Tibial artery (tissue), 4 donors: ENCODE measurements at places on chromosomes 4 and X.
A peak's percentile ranks its signal among the peaks of the same experiment; 100 is the strongest.

- H3K36me3 ChIP-seq = no peaks in the 10 kb centered on the region
- H3K4me1 ChIP-seq = no peaks in the 10 kb centered on the region
- DNase-seq = no peak
- H3K27me3 ChIP-seq = no peaks in the 10 kb centered on the region
- no peak overlapping the region for H3K27ac ChIP-seq
- H3K4me3 ChIP-seq = no peak overlapping the region
Observed at GRCh38 chr4:152666946-152667345, 12.9 kb downstream of the TMEM154 start.

DNA sequence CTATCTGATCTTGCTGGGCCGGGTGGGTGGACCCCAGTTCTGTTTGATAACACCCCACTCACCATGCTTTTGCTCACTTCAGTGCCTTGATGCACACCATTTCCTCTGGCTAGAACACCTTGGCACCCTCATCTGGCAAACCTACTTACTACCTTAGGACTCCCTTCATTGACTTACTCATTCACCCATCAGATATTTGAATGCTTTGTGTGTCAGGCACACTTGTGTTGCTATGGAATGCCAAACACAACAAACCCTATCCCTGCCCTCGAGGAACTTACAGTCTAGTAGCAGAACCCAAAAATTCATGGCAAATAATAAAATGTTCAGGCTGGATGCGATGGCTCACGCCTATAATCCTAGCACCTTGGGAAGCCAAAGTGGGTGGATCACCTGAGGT lies 13.9 kb downstream of the CCNG2 start:
- peaks cover 51% of the 10 kb centered on the region for H3K36me3 ChIP-seq
- H3K27me3 ChIP-seq = no peaks in the 10 kb centered on the region
- DNase-seq = no peak
- H3K4me1 ChIP-seq = peaks cover 2% of the 10 kb centered on the region
- H3K4me3 ChIP-seq = no peak overlapping the region

DNA sequence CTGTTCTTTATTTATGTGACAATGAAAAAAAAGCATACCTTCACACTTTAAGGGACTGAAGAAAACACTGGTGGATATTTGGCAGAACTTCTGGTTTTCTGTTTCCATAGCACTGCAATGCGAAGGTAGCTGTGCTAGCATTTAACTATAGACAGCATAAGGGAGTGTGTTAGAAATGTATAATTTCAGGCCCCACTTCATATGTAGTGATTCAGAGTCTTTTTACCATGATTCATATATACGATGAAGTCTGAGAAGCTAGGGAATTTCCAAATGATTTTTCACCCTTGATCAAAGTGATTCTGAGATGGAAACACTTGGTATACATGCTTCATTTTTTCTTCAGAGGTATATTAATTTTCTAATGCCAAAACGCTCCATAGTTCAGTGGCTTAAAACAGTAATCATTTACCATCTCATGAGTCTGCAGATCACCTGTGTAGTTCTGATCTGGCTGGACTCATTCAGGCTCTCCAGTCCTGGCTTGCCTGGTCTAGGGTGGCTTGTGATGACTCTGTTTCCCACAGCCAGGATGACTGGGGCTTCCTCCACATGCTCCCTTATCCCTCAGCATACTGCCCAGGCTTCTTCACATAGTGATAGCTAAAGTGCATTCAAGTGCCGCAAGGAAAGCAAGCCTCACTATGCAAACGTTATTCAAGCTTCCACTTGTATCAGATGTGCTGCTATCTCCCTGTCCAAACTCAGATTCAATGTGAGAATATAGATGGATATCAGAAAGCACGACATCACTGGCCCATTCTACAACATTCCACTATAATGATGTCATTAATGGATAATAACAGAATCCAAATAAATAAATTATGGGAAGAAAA lies 790.1 kb downstream of the TECRL start:
- no peak overlapping the region for H3K4me3 ChIP-seq
- H3K27ac ChIP-seq = no peak overlapping the region
- no peak for DNase-seq
- H3K27me3 ChIP-seq = no peaks in the 10 kb centered on the region
- H3K36me3 ChIP-seq = no peaks in the 10 kb centered on the region
- H3K4me1 ChIP-seq = no peaks in the 10 kb centered on the region

- H3K27ac ChIP-seq = no peak overlapping the region
- no peak overlapping the region for H3K4me3 ChIP-seq
- no peaks in the 10 kb centered on the region for H3K36me3 ChIP-seq
- no peak for DNase-seq
Observed at GRCh38 chrX:38282049-38282448, 45.3 kb downstream of the RPGR start.

GRCh38 chrX:15158350-15158735 lies 111.5 kb downstream of the ASB9 start:
- H3K4me1 ChIP-seq = no peaks in the 10 kb centered on the region
- H3K27ac ChIP-seq = no peak overlapping the region
- no peak for DNase-seq
- no peak overlapping the region for H3K4me3 ChIP-seq
- H3K36me3 ChIP-seq = no peaks in the 10 kb centered on the region
- no peaks in the 10 kb centered on the region for H3K27me3 ChIP-seq

DNA sequence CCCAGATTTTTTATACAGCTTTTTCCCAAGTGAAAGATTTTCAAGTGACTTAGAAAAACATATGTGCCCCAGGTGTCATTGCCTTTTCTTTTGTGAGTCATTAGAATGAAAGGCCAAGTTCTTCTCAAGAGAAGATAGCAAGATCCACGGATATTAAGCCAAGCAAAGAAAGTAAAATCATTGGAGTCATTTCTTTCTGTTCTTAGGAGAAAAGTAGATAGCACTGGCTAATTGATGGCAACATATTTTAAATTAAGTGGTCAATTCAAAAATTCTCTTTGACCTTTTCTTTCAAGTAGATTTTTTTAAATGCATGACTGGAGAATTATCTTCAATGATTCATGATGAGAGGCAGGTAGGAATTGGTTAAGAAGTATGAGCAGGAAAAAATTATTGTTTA lies 94.4 kb downstream of the HHIP start:
- no peaks in the 10 kb centered on the region for H3K27me3 ChIP-seq
- DNase-seq = no peak
- H3K4me1 ChIP-seq = no peaks in the 10 kb centered on the region
- no peak overlapping the region for H3K27ac ChIP-seq
- H3K4me3 ChIP-seq = no peak overlapping the region
- no peaks in the 10 kb centered on the region for H3K36me3 ChIP-seq

DNA sequence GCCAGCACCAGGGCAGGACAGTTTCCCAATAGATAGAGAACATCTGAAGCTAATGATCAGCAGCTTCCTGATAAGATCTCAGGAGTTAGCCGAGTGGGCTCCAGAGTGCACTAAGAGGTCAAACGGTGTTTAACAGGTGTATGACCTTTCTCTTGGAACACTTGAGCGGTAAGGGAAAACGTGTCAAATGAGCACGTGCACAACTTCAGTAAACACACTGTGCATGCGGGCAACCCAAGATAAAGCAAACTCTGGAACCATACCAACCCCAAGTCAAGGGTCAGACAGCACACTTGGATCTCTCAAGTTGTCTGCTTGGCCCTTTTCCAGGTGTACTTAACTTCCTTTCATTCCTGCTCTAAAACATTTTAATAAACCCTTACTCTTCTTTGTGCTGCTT lies 1941.5 kb upstream of the PCDH10 start:
- no peak overlapping the region for H3K27ac ChIP-seq
- DNase-seq = no peak
- no peak overlapping the region for H3K4me3 ChIP-seq
- H3K4me1 ChIP-seq = no peaks in the 10 kb centered on the region
- H3K27me3 ChIP-seq = no peaks in the 10 kb centered on the region

GRCh38 chrX:34332334-34332733 lies 200.2 kb upstream of the FAM47A start:
- H3K27ac ChIP-seq = no peak overlapping the region
- H3K4me1 ChIP-seq = no peaks in the 10 kb centered on the region
- H3K36me3 ChIP-seq = no peaks in the 10 kb centered on the region
- H3K27me3 ChIP-seq = no peaks in the 10 kb centered on the region

DNA sequence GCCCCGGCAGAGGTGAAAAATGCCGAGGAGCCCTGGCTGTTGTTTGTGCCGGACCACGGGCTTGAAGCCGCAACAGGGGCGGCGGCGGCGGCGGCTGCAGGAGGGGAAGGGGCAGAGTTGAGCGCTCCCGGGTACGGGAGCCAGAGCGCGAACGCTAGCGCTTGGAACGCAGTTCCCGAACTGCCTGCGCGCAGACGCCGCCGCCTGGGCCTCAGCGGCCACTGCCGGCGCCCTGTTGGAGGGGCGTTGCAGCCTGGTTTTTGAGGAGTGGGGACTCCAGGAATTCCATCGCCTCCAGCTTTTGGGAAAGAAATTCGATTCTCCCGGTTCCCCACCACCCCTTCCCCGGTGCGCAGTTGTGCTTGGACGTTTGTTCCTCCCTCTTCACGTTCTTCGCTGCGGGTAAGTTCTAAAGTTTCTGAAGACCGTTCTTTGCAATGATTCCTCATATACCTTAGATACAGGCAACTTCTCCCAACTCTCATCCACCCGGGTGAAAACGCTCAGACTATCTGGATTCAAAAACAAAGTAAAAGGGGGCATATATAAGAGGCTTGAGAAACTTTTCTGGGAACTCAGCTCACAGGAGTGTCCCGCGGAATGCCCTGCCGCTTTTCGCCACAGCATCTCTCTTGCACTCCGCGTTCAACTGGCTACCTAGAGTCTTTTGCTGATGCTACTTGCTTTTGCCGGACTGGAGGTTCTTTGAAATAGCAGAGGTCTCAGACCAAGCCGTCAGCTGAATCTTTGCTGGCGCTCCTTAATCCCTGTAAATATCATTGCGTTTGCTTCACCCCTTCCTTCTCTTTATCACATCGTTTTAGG lies 1.0 kb downstream of the FAT4 start:
- DNase-seq = no peak
- H3K4me3 ChIP-seq = peak overlapping the region; percentile 99
- peak overlapping the region; percentile 99 for H3K27ac ChIP-seq
- peaks cover 43% of the 10 kb centered on the region for H3K4me1 ChIP-seq
- H3K36me3 ChIP-seq = no peaks in the 10 kb centered on the region

DNA sequence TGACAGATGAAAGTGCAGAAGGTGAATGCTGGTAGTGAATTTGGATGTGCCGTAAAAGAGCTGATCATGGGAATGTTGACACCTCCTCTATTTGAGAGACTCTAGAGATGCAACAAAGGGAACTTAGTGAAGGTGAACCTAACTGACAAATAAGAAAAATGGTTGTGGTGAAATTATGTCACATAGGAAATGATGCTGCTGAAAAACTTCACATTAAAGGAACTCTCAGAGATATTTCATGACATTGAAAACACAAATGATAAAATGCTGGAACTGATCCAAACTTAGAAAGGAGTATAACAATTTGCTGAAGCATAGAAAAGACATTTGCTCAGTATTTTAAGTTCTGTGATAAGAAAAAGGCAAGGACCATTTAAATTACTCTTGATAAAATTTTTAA lies 31.9 kb downstream of the MGAT4D start:
- H3K27me3 ChIP-seq = peaks cover 5% of the 10 kb centered on the region
- no peak overlapping the region for H3K27ac ChIP-seq
- H3K4me3 ChIP-seq = no peak overlapping the region
- H3K4me1 ChIP-seq = no peaks in the 10 kb centered on the region
- H3K36me3 ChIP-seq = no peaks in the 10 kb centered on the region

- H3K27ac ChIP-seq = no peak overlapping the region
- H3K4me3 ChIP-seq = no peak overlapping the region
- peak; percentile 64 for DNase-seq
- H3K4me1 ChIP-seq = no peaks in the 10 kb centered on the region
- H3K36me3 ChIP-seq = no peaks in the 10 kb centered on the region
Observed at GRCh38 chr4:111641813-111642579, 503.3 kb upstream of the FAM241A start.

DNA sequence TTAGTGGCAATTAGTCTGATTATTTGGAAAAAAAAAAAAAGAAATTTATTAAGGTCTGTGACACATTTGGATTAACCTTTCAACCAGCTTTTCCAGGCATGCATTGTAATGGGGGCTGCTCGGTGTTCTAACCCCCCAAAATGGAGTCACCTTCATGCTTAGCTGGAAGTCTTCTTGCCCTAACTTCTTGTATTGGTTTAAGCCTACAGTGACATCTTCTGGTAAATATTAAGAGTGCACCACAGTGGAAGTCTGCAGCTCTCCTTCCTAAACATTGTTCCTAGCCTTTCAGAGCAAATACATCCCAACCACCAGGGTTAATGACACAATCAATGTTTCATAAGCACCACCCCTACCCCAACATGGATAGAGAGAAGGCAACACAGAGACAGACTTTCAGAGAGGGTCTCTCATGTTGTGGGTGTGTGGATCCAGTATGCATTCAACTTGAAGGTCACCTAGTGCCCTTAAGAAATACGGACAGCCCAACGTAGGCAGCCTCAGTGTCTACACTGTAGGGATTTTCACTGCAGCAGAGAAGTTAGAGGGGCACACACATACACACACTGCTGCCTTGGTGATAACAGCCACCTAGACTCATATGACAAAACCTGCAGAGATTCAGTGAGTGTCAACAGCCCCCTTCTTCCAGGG lies 142.9 kb upstream of the MBNL3 start:
- H3K4me3 ChIP-seq = no peak overlapping the region
- DNase-seq = no peak
- no peak overlapping the region for H3K27ac ChIP-seq
- H3K4me1 ChIP-seq = no peaks in the 10 kb centered on the region

- H3K27me3 ChIP-seq = no peaks in the 10 kb centered on the region
- no peak overlapping the region for H3K4me3 ChIP-seq
- no peaks in the 10 kb centered on the region for H3K4me1 ChIP-seq
Observed at GRCh38 chr4:61309616-61310015, 109.5 kb downstream of the ADGRL3 start.

DNA sequence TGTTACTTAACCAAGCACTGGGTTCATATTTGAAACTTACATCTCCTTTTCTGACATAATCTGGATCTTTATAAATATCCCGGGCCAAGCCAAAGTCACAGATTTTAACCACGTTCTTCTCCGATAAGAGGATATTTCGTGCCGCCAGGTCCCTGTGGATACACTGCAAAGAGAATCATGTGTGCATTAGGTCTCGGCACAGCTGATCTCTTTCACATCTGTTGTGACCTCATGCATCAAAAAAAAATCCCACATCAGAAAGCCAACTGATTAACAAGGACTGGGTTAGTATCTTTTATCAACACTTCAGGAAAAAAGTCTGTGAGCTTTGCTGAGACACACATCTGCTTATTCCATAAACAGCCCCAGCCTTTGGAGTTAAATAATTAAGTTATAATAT lies 35.5 kb downstream of the KDR start:
- H3K4me1 ChIP-seq = peaks cover 10% of the 10 kb centered on the region
- no peak for DNase-seq
- H3K27ac ChIP-seq = no peak overlapping the region
- peaks cover 4% of the 10 kb centered on the region for H3K36me3 ChIP-seq
- no peaks in the 10 kb centered on the region for H3K27me3 ChIP-seq

GRCh38 chr4:56535915-56536314 lies 30.3 kb downstream of the ARL9 start:
- H3K4me3 ChIP-seq = no peak overlapping the region
- DNase-seq = no peak
- peaks cover 5% of the 10 kb centered on the region for H3K4me1 ChIP-seq
- peaks cover 9% of the 10 kb centered on the region for H3K27me3 ChIP-seq

DNA sequence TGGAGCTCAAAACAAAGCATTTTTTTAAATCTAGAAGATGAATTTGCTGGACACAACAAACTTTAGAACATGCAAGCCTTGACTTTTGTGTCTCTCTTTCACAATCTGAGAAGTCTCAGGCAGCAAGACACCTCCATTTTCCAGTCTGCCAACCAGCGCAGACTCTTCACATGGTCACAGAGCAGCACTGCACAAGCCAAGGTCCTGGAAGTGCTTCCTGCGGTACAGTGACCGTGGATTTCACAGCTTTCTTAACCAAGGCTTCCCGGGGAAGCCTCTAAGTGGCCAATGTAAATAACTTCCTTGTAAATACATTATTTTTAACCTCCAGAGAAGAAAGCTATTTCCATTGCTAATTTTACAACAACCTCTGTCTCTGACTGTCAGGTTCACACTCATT lies 31.2 kb downstream of the ZNF827 start:
- H3K27me3 ChIP-seq = no peaks in the 10 kb centered on the region
- no peak for DNase-seq
- no peak overlapping the region for H3K4me3 ChIP-seq
- peaks cover 3% of the 10 kb centered on the region for H3K36me3 ChIP-seq
- no peaks in the 10 kb centered on the region for H3K4me1 ChIP-seq
